ENCODE measurements at places on chromosomes 13 and 19. TPM values are rescaled to one million over a fixed set of nuclear protein-coding genes. Genes with fewer than 3 reads are reported as not detected.

The KCNK6 gene
- total RNA-seq = 8.5 TPM

The KLK11 gene
- total RNA-seq = not detected

The S1PR4 gene
- total RNA-seq = not detected

The ZNF728 gene
- not detected for total RNA-seq

The TNFAIP8L1 gene
- total RNA-seq = 10.8 TPM

The MBD3L3 gene
- not detected for total RNA-seq

The GTPBP3 gene
- 18.5 TPM for total RNA-seq

The FAM98C gene
- total RNA-seq = 11.6 TPM

The CGB8 gene
- total RNA-seq = 0.25 TPM

The TMEM150B gene
- not detected for total RNA-seq

The ZNF772 gene
- total RNA-seq = 11.2 TPM

The APOE gene
- 12.2 TPM for total RNA-seq

The FPR2 gene
- not detected for total RNA-seq

The TLE2 gene
- 0.16 TPM for total RNA-seq

The SLC25A41 gene
- not detected for total RNA-seq

The TRPC4 gene
- total RNA-seq = 11.2 TPM

The PSPN gene
- total RNA-seq = 0.65 TPM

All from mesangial cell (primary cell).